Left colon (tissue), 2 donors: ENCODE measurements at places on chromosomes 7 and 10. TPM values are rescaled to one million over a fixed set of nuclear protein-coding genes. Genes with fewer than 3 reads are reported as not detected.

OR2A12 gene
- total RNA-seq: not detected

ABCC2 gene
- 0.64 TPM for total RNA-seq

DNA sequence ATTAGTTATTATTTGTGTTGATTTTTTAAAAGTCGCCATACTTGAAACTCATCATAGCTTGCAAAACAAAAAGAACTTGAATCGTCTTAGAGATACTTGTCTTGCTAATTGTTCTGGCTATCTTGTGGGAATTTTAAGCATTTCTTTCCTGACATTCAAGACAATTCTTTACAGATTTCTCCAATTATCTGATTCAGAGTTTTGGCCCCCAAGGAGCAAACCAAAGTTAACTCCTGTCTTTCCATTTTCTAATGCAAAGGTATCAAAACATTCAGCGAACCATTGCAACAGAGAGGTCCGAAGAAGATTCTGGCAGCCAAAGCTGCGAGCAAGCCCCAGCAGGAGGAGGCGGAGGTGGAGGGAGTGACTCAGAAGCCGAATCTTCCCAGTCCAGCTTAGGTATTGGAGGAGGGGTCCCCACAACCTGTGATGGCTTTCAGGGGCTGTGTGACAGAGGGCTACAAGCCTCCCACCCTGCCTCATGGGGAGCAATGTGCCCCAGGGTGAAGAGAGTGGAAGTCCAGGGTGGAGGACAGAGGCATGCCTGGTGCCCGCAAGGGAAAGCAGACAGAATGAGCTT is 119.4 kb upstream of the STK17A start:
- no peak for DNase-seq

DYDC2 gene
- total RNA-seq: not detected

BHLHA15 gene
- total RNA-seq: 3.3 TPM

- no peak for DNase-seq
These were observed 51.8 kb downstream of the MGMT start for GRCh38 chr10:129518793-129519192.

DNA sequence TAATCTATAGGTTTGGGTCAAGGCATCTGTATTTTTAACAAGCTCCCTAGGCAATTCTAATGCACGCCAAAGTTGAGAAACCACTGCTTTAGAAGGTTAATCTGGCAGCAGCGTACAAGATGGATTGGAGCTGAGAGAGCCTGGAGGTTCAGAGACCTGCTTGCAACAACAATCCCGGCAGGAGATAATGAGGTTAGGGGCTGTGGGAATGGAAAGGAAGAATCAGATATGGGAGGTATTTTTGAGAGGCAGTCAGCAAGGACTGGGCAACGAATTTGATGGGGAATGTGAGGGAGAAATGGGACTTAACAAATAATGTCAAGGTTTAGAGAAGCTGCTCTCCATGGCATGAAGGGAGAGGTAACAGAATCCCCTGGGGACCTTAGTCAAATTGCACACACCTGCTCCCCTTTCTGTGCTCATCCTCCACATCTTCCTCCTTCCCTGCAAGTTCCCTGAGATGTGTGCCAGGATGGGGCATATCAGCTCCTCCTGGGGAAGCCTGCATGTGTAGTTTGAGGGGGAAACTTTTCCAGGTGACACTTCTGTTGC is 731.0 kb upstream of the GALNT17 start:
- no peak for DNase-seq

DNA sequence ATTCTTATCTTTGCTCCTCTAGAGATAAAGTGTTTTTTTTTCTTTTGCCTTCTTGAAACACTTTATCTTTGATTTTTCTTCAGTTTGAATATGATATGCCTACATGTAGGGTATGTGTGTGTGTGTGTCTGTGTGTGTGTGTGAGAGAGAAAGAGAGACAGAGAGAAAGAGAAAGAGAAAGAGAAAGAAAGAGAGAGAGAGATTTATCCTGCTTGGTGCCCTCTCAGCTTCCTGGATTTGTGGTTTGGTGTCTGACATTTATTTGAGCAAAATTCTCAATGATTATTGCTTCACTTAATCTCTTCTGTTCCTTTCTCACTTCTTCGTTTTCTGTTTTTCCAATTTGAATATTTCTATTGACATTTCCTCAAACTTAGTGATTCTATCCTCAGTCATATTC is 60.3 kb downstream of the RAB18 start:
- DNase-seq: no peak

- no peak for DNase-seq
These were observed 21.5 kb upstream of the CCSER2 start for GRCh38 chr10:84306751-84307384.

GRCh38 chr10:13016426-13016825 is 14.9 kb upstream of the CCDC3 start:
- DNase-seq: no peak

GRCh38 chr7:26375726-26376174 is 84.1 kb downstream of the SNX10 start:
- no peak for DNase-seq

- DNase-seq: peak; percentile 27
These were observed 700 bp downstream of the GSAP start for GRCh38 chr7:77415476-77415822.

PDE6C gene
- not detected for total RNA-seq

DNA sequence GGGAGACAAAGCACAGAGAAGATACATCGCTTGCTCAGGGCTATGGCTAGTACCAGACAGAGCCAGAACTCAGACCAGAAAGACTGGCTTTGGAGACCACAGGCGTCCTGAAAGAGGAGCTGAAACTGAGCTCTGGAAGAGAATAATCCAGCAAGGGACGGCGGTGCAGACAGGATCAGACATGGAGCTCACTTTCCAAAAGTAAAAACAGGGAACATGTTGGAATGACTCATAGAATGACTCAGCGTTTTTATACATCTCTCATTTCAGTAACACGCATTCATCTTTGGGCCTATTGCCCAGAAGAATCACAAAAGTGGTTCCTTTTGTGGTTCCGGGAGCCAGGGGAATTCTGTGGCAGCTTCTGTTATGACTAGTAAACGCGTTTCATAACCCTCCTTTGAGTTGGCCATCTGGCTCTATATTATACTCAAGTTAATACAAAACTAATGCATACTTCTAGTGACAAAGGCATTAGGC is 37.2 kb downstream of the PLEKHS1 start:
- no peak for DNase-seq

- DNase-seq: no peak
These were observed 618.9 kb downstream of the CALN1 start for GRCh38 chr7:71793251-71793650.

DNA sequence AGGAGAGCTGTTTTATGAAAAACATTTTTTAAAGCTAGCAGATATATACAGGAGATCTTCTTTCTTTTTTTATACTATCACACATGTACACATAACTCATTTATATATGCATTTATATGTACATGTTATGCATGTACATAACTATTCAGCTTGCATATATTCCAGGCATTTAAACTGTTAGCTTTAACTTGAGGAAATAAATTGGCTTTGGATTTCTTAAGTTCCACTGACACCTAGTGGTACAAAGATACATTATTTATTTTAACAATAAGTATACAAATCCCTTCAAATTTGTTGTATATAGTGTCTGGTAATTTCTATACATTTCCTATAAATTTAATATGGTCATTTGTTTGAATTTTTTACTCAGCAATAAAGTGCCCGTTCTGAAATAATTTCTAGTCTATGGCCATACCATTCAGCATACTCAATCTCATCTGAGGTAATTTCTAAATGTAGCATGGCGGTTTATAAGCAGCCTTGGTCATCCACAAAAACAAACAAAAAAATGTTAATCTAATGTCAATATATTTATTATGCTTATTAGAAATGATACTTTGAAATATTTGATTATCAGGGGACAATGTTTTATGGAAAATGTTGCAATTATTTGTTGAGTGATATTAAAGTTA is 11.6 kb downstream of the ZDHHC6 start:
- no peak for DNase-seq

- DNase-seq: no peak
These were observed 116.6 kb downstream of the AOAH start for GRCh38 chr7:36607721-36608095.

- no peak for DNase-seq
These were observed 51.5 kb upstream of the GRM3 start for GRCh38 chr7:86592185-86592584.

LRIT1 gene
- not detected for total RNA-seq
